Posterior cingulate gyrus (tissue), 11 donors: ENCODE measurements at places on chromosomes 1 and 21.

GRCh38 chr1:173474097-173474779 lies 2.9 kb upstream of the PRDX6 start:
- DNase-seq, result no peak

- no peak for DNase-seq
Observed at GRCh38 chr1:206050655-206051235, 2.2 kb upstream of the RHEX start.

DNA sequence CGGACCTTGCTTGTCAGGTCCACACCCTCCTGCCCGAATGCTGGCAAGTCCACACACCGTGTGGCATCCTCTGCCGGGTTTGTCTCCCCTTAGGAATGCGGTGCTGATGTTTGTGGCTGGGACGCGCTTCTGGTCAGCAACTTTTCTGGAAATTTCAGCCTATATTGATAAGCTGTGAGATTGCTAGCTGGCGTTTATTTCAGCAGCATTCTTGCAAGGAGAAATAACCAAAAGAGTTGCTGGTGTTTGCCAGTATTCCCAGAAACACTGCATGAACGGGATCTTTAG lies 601 bp downstream of the CEPT1 start:
- no peak for DNase-seq

GRCh38 chr1:181972256-181972655 lies 89.3 kb downstream of the ZNF648 start:
- no peak for DNase-seq

- no peak for DNase-seq
Observed at GRCh38 chr1:54425152-54425584, 19.0 kb upstream of the SSBP3 start.

DNA sequence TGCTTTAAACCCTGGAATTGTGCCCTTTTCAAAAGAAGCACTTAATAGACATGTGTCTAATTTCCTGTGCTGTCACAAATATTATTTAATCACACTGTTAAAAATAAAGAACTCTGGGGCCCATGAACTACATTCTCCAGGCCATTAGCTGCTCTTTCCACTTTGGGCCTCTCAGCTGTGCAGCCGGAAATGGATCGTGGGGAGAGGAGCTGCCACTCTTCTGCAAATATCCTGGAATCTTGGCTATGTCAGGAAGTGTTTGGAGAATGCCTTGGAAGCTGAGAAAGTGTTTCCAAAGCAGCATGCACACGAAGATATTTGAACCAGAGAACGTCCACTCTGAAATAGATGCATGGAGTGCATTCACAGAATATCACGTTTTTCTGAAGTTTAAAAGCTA lies 27.5 kb upstream of the VPS26C start:
- DNase-seq, result no peak

DNA sequence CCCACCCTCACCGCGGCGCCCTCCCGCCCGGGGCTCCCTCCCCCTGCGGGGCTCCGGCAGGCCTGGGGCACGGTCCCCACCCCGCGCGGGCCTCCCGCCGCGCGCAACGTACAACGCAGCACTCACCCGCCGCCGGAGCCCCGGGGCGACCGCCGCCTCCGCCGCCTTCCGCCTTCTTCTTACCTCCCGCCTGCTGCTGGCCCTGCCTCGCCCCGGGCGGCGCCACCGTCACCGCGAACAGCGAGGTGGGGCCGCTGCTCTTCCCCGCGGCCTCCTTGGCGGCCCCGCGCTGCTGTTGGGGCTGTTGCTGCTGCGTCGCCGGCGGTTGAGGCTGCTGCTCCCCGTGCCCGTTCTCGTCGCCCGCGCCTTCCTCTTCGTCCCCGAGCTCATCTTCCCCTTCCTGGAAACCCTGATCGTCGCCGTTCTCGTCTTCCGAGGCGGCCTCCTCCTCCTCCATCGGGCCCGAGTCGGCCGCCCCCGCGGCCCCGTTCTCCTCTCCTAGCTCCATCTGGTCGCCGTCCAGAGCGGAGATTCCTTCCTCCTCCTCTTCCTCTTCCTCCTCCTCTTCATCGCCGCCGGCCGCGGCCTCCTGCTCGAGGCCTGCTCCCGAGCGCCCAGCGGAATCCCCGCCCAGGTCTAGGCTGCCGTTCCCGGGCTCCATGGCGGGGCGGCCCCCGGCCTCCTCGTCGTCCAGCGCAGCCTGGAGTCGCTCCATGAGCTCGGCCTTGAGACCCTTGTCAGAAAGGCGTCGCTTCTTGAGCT lies 671 bp downstream of the HNRNPU start:
- DNase-seq, result no peak

GRCh38 chr1:27864264-27864895 lies 8.0 kb upstream of the THEMIS2 start:
- DNase-seq, result no peak

- DNase-seq, result no peak
Observed at GRCh38 chr21:40732253-40733023, 114.5 kb downstream of the DSCAM start.

DNA sequence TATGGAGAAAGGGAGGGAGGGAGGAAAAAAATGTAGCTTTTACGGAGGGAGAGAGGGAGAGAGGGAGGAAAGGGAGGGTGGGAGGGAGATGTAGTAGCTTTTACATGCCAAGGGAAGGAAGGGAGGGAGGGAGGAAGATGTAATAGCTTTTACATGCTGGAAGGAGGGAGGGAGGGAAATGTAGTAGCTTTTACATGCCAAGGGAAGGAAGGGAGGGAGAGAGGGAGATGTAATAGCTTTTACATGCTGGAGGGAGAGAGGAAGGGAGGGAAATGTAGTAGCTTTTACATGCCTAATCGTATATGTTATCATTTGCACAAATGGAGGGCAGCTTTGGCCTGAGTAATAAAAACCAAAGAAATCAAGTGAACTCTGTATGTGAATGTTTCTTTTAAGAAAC lies 35.6 kb downstream of the EEIG2 start:
- DNase-seq, result no peak

GRCh38 chr1:7940745-7941436 lies at the start of gene TNFRSF9:
Gene TNFRSF9 (minus strand): TSS chr1:7940839. CDS start chr1:7939994, 845 bp downstream.
- no peak for DNase-seq

GRCh38 chr1:205301842-205302588 lies 19.5 kb downstream of the NUAK2 start:
- DNase-seq, result no peak

DNA sequence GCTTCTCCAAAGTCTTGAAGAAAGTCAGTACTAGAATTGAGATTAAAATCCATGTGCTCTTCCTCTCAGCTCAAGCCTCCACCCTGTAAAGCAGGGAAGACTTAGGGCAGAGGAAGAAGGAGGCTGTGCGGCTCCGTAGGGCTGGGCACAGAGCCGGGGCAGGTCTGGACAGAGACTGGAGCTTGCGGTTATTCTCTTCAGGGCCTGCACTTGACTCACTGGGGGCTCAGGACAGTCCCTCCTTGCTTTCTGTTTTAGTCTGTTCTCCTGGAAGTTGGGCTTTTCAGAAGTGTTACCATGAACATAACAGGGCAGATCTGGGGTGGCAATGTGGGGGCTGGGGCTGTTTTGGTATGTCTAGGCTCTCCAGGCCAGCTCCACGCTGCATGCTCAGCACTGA lies 21.6 kb upstream of the TRABD2B start:
- DNase-seq, result no peak

DNA sequence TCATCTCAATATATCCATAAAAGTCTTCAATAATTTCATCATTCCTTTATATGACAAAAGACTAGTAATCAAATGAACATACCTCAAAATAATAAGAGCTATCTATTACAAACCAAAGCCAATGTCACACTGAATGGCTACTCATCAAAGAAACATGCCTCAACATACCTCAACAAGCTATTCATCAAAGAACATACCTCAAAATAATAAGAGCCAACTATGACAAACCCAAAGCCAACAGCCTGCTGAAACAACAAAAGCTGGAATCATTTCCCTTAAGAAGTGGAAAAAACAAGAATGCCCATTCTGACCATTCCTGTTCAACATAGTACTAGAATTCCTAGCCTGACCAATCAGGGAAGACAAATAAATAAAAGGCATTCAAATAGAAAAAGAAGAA lies 1373.7 kb downstream of the BRINP3 start:
- DNase-seq, result no peak

GRCh38 chr1:200530623-200531261 lies 89.8 kb downstream of the KIF14 start:
- DNase-seq, result no peak

DNA sequence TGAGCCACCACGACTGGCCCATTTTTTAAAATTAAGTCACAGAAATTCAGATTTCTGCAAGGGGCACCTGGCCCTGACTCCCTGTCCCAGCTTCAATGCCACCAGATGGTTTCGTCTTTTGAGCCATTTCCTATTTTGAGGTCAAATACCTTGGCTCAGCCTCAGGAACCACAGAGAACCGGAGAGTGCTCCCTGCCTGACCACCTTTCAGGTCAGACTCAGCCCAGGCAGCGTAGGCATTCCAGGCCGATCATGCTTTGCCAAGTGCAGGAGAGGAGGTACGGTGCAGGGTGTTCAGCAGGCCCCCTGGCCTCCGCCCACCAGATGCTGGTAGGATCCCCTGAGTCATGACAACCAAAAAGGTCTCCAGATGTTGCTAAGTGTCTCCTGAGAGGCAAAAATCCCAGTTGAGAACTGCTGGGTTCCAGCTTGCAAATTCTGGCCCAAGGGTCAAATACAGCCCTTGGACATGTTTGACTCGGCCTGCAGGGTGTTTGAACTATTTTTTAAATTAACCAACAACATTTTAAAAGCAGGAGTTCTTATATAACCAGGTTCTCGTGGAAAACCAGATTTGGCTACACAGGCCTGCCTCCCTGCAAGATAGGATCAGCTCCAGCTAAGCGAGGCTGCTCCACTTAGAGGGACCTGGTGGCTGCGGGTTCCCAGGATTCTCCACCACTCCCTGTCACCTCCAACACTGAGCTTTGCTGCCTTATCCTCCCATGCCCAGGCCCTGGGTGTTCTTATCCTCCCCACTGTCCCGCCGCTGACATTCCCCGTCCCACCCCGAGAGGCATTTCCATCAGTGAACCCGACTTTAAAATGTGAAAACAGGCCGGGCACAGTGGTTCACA lies 61.9 kb upstream of the TARDBP start:
- DNase-seq, result no peak

- no peak for DNase-seq
Observed at GRCh38 chr1:31939484-31940329, 1.5 kb upstream of the PTP4A2 start.

DNA sequence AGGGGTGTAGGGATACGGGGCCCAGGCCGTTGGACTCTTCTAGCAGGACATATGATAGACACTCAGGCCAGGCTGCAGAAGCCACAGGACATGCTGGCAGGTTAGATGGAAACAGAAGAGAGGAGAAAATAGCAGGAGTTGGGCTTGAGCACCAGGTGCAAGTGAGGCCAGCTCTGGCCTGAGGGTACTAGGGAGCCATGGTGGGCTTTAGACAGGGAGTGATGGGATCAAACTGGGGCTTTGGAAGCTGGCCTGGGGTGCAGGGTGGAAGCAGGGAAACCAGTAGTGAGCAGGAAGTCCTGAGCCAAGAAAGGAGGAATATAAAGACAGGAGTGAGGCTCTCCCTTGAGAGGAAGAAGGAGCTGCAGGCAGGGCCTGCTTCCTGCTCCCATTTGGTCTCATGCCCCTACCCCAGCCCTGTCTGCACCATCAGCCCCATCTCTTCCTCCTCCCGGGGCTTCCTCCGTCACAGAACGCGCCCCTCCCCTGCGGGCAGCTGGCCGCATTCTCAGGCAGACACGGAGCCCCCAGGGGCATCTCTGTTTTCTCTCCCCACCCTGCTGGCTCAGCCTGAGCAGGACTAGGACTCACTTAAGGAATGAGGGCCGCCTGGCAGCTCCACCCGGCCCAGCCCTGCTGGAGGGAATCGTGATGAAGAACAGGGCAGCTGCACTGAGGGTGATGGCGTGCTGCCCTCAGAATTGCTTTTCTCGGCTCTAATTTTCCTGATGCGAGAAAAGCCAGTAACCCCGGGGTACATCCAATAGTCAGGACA lies 165.5 kb upstream of the TMEM51 start:
- no peak for DNase-seq

DNA sequence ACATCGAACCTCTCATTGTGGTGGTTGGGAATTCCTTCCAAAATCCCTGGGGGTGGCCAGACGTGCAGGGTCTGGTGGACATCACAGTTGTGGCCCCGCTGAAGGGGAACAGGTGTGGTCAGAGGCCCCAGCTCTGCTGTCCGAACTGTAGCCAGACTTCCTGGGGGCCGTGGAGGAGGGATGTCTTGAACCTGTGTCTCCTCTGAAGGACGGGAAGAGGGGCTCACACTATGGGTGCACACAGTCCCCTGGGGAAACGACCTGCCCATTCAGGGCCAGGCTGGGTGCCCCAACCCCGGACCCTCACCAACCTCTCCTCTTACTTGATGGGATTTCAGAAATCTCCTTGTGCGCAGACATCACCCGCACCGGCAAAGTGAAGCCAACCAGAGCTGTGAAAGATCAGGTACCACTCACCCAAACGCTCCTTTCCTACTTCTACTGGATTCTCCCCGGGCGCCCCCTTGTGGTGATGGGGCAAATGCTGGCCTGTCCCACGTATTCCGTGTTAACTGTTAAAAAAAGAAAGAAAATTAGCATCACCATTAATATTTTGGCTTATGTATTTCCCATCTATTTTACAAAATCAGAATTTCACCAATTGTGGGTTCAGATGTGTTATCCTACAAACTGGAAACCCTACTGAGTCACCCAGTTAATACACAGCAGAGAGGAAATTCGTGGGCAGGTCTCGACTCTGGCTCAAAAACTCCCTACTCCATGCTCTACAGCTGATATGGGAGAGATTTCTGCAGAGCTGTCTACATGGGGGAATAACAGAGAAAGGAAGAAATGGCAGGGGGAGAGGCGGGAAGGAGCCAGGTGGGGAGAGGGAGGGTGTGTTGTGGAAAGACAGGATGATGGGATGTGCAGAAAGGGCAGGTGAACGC lies 28.1 kb downstream of the PADI4 start:
- no peak for DNase-seq

GRCh38 chr21:38272215-38272614 lies 15.4 kb downstream of the KCNJ15 start:
- no peak for DNase-seq

GRCh38 chr1:69733061-69733460 lies 165.3 kb downstream of the LRRC7 start:
- no peak for DNase-seq

DNA sequence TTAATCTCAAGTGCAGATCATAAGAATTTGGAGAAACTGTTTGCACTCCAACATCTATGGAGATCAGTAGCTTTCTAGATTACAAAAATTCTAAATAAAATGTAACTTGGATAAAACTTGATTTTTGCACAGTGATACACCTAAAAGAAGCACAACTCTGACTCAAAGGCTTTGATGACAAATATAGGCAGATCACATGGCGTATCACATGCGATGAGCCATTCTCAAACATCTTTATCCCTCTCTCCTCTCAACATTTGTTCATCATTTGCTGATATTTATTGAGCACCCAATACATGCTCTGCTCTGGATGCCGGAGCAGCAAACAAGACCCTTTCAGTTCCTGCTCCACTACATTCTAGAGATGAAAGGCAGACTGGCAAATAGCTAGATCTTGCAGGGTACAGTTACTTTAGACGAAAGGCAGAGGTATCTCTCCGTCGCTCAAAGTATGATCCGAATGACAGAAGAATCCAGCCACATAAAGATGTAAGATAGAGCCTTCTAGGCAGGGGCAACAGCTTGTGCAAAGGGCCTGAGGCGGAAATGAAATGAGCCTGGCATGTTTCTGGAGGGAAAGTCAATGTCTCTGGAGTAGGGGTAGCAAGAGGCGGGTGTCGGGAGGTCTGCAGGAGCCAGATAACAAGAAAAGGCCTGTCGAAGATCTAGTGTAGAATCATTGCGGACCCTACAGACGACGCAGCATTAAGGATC lies 145.8 kb upstream of the ERRFI1 start:
- no peak for DNase-seq

GRCh38 chr21:40186045-40186444 lies 318.8 kb downstream of the PCP4 start:
- DNase-seq, result no peak
